HCEC 1CT (cell line): ENCODE measurements at places on chromosomes 12 and 14.

GRCh38 chr14:28294834-28295440 lies 471.6 kb upstream of the FOXG1 start:
- DNase-seq = peak; percentile 64

DNA sequence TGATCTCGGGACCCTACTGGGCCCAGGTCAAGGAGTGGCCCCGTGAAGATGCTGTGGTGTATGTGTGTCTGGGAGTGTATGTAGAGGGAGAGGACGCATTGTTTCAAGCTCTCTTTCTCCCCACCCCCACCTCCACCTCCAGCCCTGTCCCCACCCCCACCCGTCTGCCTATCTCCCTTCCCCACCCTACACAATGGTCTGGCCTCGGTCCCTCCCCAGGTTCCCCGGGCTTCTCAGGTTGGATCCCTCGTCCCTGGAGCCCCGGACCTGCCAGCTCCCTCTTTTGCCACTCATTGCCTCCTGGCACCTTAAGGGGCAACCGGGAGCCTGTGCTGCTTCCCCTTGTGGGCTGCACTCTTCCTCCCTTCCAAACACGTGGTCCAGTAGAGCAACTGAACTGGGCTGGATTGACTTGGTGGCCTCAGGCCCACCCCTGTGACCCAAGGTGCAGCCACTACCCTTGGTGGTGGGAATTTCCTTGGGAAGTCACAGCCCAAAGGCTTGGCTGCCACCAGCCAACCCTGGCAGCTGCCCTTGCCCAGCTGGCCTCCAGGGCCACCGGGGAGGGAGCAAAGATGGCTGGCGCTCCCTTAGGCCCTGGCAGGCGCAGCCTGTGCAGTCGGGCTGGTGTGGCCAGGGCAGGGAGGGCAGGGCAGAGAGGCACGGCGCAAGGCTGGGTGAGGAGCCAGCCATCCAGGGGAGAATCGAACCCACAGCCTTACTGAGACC lies 628 bp downstream of the VRTN start:
- no peak for DNase-seq

DNA sequence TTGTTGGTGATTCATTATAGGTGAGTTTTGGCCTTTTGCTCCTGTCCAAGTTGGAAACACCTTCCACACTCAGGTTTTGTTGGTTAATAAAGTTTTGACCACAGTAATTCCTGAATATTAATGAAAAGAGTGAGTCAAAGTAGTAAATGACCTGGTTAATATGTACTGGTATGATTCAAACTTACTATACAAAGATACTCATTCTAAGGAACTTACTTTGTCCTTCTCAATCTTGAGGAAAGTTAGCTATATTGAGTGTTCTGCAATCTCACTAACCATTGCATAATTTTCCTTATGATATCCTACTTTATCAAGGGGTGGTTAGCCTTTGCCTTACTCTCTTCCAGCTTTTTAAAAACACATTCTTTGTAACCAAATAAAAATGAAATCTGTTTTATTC lies 20.9 kb upstream of the HECTD1 start:
- no peak for DNase-seq

GRCh38 chr12:22299294-22299912 lies 35.1 kb downstream of the ST8SIA1 start:
- peak; percentile 14 for DNase-seq

DNA sequence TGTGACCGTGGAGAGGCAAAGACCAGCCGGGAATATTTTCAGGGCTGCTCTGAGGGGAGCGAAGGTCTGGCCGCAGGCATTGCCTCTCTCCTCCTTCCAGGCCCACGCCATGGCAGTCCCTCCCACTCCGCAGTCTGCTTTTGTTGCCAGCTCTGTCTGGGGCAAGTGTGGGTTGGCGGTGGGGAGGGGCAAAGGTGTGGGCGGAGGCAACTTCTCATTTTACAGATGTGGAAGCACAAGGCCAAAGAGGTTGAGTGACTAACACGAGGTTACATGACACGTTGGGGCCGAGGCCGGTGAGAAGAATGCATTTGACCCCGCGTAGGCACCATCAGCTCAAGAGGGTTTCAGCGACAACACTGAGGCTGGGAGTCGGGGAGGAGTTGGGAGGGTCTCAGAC lies 6.1 kb upstream of the FAIM2 start:
- no peak for DNase-seq

GRCh38 chr12:51962737-51963136 lies 11.2 kb downstream of the ACVR1B start:
- no peak for DNase-seq

DNA sequence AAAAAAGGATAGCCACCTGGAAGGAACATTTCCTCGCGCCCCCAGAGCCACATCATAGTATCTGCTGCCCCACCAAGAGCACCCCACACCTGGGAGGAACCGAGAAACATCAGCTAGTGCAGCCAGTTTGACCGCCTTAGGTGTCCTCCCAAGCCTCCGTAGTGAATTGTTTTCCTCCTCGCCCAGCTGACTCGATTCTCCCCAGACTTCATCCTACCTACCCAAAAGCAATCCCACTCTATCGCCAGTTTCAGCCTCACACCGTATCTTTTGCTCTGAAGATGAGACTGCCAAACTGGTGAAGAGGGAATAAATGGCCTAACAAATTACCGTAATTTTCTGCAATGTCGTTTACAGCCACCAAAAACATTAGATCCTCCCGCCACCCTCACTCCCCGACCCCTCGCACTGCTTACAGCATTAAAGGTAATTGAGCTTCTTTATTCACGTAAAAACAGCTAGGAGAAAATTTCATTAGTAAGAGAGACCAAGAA lies 1.2 kb upstream of the SLC11A2 start:
- no peak for DNase-seq

GRCh38 chr14:49982501-49982951 lies 89.6 kb downstream of the ARF6 start:
- peak; percentile 99 for DNase-seq

GRCh38 chr12:12336049-12336411 lies 14.0 kb downstream of the MANSC1 start:
- no peak for DNase-seq

- DNase-seq = peak; percentile 15
These were observed 60.6 kb upstream of the KCNA1 start for GRCh38 chr12:4849115-4849541.

DNA sequence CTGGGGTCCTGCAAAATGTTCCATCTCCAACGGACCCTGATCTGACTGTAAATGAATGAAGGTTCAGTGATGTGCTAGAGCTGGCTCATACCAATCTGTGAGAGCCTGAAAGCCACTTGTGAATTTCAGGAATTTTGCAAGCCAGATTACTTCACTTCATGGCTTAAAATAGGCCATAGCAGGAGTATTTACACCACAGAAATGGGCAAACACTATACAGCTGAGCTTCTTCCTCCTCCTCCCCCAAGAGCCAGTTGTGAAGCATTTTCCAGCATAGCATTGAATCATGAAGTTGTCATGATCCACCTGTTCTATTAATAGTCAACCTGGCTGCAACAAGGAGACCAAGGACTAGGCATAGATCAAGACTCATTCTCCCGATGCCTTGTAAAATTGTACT lies 141.3 kb upstream of the RASSF8 start:
- no peak for DNase-seq

DNA sequence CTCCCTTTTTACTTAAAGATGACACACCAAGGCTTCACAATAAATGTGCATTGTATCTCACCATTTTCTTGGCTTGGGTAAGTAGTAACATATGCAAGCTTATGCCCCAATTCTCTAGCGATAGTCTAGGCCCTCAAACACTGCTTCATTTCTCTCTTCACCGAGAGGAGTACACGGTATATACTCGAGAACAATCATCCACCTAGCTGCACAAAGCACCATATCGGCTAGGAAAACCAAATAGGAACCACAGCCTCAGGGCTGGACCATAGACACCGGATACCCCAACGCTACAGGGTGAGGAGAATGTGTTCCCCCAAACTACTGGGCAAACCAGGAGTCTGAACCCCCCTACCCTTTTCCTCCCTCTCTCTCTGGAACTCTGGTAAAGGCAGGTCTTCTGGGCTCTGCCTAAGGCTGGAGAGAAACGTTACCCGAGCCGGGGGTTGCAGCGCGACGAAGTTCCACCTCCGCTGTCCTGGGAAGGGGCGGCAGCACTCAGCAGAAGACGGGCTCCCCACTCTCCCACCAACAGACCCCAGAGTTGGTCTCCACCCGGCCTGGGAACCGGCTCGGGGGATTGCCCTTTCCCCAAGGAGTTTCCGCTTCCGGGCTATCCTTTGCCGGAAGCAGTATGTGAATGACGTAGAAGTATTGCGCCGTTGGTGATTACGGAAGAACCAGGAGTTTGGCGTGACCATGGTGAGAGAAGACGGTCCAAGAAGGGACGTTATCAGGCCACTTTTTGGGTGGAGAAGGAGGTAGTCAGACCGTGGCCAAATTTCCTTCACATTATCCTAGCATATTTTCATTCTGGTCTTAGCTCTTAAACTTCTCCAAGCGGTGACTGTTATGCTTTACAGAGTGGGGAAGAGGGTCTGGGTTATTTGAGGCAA lies at the start of the genes AREL1 and FCF1:
TSS of gene AREL1 (minus strand) at position 582 of the 896 bp plus-strand sequence. CDS start 27,465 bp downstream, outside the sequence.
TSS of gene FCF1 (plus strand) at position 646 of the 896 bp plus-strand sequence. CDS start at position 700, 54 bp downstream.
- DNase-seq = peak; percentile 87

DNA sequence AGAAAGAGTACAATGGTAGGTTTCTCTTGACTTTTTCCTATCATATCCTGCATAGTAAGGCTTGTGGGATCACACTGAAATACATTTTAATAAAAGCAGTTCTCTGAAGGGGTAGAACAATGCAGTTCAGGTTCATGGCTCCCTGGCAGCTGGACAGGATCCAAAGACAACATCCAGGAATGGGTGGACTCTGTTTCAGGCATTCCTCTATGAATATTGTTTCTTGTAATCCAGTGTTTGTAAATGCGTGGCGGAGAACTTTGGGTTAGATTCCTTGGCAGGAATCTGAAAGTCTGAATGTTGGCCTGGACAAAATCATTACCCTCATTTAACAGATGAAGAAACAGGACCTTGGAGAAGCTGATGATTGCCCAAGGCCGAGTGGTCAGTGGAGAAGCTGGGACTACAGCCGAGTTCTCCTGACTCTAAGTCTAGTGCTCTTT lies 43.5 kb downstream of the SYNE2 start:
- peak; percentile 67 for DNase-seq

- DNase-seq = no peak
These were observed 1026.9 kb upstream of the FOXG1 start for GRCh38 chr14:27739657-27740156.

- peak; percentile 95 for DNase-seq
These were observed 56.9 kb upstream of the E2F7 start for GRCh38 chr12:77122236-77122635.

DNA sequence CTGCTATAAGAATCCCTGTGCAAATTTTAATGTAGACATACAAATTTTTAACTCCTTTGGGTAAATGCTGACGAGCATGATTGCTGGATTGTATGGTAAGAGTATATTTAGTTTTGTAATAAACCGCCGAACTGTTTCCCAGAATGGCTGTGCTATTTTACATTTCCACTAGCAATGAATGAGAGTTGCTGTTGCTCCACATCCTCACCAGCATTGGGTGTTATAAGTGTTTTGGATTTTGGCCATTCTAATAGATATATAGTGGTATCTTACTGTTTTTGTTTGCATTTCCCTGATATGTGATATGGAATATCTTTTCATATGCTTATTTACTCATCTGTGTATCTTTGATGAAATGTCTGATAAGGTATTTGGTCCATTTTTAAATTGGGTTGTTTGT lies 23.7 kb downstream of the ETNK1 start:
- no peak for DNase-seq

- DNase-seq = no peak
These were observed 250.5 kb upstream of the ATP2B1 start for GRCh38 chr12:89959179-89959578.

DNA sequence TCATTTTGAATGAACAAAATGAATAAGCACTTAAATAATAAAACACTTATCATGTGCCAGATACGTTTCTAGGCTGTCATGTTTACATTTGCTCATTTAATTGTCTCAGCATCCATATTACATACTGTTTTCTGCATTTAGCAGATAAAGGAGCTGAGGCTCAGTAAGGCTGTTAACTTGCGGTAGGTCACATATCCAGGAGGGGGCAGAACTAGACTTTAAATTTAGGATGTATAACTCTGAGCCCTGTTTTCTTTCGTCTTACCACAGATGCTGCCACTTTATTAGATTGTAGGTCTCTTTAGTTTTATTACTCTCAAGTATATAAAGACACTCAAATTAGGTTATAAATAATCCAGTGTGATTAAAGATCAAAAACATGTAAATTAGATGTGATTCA lies 17.7 kb downstream of the IRAK4 start:
- peak; percentile 44 for DNase-seq

DNA sequence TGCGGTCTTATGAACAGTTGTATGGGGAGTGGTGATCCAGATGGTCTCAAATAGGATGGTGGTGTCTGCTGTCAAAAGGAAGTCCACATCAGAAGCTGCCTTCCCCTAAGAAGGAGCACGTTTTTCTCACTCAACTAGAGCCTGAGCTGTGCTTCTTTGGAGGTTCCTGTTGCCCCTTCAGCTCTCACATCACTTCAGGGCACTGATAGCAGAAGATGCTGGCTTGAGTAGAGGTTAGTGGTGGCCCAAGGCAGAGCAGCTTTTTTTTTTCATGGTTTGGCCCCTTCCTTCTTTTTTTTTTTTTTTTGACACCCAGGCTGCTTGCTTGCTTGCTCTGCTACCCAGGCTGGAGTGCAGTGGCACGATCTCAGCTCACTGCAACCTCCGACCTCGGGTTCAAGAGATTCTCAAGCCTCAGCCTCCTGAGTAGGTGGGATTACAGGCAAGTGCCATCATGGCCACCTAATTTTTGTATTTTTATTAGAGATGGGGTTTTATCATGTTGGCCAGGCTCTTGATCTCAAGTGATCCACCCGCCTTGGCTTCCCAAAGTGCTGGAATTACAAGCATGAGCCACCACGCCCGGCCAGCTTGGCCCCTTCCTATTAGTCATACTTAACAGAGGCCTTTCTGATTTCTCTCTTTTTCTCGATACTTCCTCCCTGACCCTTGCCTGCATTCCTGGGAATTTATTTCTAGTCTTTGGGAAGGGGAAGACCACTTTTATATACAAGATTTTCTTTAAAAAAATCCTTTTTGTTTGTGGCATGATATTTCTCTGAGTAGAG lies 31.6 kb downstream of the KLRD1 start:
- peak; percentile 57 for DNase-seq

GRCh38 chr12:82461393-82461792 lies 103.1 kb downstream of the METTL25 start:
- no peak for DNase-seq

DNA sequence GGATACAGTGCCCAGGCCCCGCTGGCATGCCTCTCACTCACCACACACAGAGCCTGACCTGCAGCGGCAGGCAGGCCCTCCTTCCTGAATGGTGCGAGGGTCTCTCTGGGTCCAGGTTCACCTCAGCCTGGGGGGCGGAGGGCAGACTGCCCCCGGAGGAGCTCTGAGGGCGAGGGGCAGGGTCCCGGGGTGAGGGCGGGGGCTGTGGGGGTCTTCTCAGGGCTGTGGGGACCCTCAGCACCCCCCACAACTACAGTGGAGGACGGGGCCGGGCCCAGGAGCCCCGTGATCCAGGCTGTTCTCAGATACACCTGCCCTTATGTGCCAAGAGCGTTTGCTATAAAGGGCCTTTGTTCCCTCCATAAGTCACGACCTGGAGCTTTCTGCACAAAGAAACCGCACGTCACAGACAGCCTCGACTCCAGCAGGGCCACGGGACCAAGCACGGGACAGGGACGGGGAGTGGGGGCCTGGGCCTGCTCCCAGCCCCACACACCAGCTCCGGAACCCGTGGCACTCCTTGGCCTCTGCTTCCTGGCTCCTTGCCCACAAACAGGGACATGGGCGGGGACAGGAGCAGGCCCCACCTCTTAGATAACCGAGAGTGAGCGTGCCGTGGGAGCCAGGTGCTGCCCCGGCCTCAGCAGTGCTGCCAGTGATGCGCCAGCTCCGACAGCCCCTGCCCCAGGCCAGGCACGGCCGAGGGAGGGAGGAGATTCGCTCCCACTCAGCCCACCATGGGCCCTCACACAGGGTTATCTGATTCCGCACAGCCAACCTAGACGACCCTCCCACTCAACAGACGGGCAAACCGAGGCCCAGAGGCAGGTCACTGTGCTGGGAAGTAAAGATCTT lies 101.9 kb downstream of the RFLNA start:
- no peak for DNase-seq
